ENCODE measurements at places on chromosomes 6 and 20. TPM values are rescaled to one million over a fixed set of nuclear protein-coding genes. Genes with fewer than 3 reads are reported as not detected.

GRCh38 chr6:158242071-158242606, 70.1 kb upstream of the TULP4 start:
- no peak for DNase-seq

DNA sequence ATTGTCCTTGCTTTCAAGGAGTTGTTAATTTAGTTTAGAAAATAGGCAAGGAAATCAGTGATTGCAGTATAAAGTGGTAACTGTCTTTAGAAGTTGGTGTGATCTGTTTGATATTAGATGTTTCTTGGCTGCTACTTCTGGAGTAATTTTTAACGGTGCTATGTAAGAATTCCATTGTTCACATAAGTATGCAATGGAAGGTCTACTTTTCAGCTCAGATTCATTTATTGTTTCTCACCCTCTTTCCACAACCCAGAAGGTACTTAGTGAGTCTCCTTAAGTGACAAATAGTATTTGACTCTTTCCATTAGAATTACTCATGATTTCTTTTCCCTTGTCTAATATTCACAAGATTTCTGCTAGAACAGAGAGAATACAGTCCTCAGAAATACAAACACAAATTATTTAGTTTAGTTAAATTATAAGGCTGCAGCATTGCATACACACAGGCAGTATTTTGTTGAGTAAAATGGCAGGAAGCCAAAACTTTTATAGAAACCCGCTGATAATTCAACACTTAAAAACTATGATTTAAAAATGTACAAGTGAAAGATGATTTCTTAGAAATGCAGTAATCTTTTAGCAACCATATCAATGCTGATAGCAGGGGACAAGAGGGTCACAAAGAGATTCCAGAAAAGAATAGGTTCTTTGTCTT, 554.3 kb downstream of the CD109 start:
- peak; percentile 13 for DNase-seq

GRCh38 chr6:14620522-14620921, 502.9 kb downstream of the CD83 start:
- no peak for DNase-seq

DNA sequence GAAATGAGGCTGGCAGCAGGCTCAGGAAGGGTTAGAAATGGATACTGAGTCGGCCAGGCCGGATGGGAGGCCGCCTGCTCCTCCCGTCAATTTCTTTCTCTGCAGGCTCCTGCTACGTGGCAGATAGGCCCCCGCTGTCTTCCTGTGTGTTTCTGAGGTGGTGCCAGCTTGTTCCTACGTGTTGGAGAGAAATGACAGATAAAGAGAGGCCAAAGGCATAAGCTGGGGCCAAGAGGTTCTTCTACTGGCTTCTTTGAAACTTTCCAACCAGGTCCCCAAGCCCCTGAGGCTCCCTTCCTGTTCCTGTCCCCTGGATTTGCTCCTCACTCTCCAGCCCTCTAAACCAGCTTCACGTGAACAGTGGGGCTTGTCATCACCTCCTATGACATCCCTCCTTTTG, 76.8 kb downstream of the TCP11 start:
- DNase-seq, result no peak

The ARMC2 gene
- 0.79 TPM for total RNA-seq

The EYA2 gene
- not detected for total RNA-seq

Data from dermis blood vessel endothelial cell (primary cell).